ENCODE measurements at places on chromosomes 1 and 21.

DNA sequence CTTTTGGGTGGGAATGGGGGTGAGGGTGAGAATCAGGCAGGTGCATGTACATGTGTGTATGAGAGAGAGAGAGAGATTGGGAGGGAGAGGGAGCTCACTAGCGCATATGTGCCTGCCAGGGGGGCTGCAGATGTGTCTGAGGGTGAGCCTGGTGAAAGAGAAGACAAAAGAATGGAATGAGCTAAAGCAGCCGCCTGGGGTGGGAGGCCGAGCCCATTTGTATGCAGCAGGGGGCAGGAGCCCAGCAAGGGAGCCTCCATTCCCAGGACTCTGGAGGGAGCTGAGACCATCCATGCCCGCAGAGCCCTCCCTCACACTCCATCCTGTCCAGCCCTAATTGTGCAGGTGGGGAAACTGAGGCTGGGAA lies 95.0 kb downstream of the EPHB2 start:
- DNase-seq = no peak

DNA sequence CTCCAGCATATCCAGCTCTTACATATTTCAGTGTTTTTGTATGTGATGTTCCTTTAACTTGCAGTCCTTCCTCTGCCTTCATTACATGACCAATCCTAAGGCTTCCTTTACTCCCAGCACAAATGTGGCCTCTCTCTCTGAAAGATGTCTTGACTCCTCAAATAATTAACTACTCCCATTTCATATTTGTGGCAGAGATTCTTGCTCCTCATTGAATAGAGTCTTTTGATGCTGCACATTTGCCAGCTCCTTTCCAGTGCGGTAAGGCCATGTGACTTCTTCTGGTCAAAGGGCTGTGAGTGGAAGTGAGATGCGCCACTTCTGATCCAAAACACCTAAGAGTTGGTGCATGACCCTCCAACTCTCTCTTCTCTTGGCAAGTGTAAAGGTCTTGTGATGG lies 19.1 kb upstream of the LAMC1 start:
- no peak for DNase-seq

DNA sequence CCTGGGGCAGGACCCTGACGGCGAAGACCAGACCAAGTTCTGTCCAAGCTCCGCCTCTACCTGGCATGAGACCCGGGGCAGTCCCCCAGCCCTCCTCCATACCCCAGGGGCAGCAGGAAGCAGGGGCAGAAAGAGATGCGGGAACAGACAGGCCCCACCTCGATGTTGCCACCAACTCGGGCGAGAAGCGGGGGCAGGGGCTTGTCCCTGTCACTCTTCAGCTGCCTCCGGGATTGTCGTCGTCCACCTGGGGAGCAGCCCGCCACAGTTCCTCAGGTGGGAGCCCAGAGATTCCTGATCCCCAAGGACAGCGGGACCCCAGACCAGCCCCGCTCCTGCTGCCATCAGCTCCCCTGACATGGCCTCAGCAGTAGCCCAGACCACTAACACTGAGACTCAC lies 54.8 kb downstream of the CHD5 start:
- DNase-seq = no peak

- DNase-seq = no peak
These were observed 13.8 kb upstream of the GUCA2B start for GRCh38 chr1:42139444-42139843.

GRCh38 chr21:41943851-41944250 lies 10.0 kb downstream of the C2CD2 start:
- no peak for DNase-seq

DNA sequence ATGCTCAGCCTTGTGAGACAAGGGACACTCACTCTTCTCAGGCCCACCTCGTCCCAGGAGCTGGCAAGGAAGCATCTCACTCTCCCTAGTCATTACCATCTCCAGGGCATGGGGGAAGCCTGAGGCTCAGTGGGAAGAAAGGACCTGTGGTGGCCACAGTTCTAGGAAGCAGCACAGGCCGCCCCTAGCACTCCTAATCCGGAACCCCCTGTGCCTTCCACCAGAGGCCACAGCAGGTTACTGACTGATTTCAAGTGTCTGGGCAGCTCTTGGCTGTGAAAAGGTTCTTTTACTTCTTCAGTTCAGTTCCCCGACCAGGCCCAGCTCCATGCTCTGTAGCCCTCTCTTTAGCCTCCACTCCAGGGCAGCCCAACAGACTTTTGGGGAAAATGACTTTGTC lies 84.4 kb downstream of the TRABD2B start:
- DNase-seq = no peak

All from GOT3 (cell line).